ENCODE measurements at places on chromosomes 13 and 19. TPM values are rescaled to one million over a fixed set of nuclear protein-coding genes. Genes with fewer than 3 reads are reported as not detected.
A peak's percentile ranks its signal among the peaks of the same experiment; 100 is the strongest.

GRCh38 chr19:10712754-10713153 lies 5.1 kb upstream of the DNM2 start:
- H3K27me3 ChIP-seq, result no peaks in the 10 kb centered on the region
- H3K4me1 ChIP-seq, result no peaks in the 10 kb centered on the region
- DNase-seq, result no peak
- H3K4me3 ChIP-seq, result no peak overlapping the region
- peaks cover 10% of the 10 kb centered on the region for H3K36me3 ChIP-seq

GRCh38 chr19:6056801-6057650 lies 53.3 kb downstream of the RFX2 start:
- no peaks in the 10 kb centered on the region for H3K4me1 ChIP-seq
- DNase-seq, result peak; percentile 25
- no peaks in the 10 kb centered on the region for H3K27me3 ChIP-seq
- H3K27ac ChIP-seq, result no peak overlapping the region
- H3K4me3 ChIP-seq, result no peak overlapping the region
- no peaks in the 10 kb centered on the region for H3K36me3 ChIP-seq

DNA sequence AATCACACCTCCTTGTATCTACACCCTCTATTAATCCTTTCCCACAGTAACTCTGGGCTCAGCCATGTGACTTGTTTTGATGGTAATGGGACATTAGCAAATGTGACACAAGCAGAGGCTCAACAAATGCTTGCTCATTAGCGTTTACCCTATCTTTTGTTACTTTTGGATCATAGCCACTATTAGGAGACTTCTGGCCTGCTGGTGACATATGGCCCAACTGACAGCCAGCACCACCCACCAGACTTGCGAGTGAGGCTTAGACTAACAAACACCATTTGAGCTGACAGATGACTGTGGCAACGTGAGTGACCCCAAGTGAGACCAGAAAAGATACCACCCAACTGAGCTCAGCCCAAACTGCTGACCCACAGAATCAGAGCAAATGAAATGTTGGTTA lies 154.1 kb downstream of the OLFM4 start:
- DNase-seq, result no peak
- no peaks in the 10 kb centered on the region for H3K27me3 ChIP-seq
- no peak overlapping the region for H3K27ac ChIP-seq
- H3K4me1 ChIP-seq, result no peaks in the 10 kb centered on the region
- no peak overlapping the region for H3K4me3 ChIP-seq
- no peaks in the 10 kb centered on the region for H3K36me3 ChIP-seq

DNA sequence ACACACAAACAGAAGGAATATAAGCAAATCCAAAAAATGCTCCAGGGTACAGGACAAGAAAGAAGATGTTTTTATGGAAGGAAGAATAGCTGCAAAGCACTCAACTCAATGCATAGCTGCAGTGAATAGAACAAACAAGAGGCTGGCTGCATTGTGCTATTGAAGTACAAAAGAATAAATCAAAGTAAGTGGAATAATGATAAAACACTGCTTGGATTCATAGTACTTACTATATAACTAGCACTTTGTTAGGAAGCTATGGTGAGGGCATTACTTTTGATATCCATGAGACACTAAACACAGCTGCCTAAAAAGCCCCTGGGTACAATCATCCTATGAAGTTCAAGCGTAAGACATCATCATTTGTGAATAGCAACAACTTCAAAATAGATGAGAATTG lies 350.1 kb downstream of the PCDH9 start:
- DNase-seq, result no peak
- H3K27ac ChIP-seq, result no peak overlapping the region
- H3K27me3 ChIP-seq, result no peaks in the 10 kb centered on the region
- H3K4me1 ChIP-seq, result no peaks in the 10 kb centered on the region

- no peaks in the 10 kb centered on the region for H3K27me3 ChIP-seq
- peaks cover 39% of the 10 kb centered on the region for H3K4me1 ChIP-seq
- H3K4me3 ChIP-seq, result no peak overlapping the region
- peak overlapping the region; percentile 6 for H3K27ac ChIP-seq
These were observed 60.9 kb upstream of the MED4 start for GRCh38 chr13:48155848-48156247.

GRCh38 chr19:52941941-52942385 lies 18.7 kb upstream of the ZNF888 start:
- peak overlapping the region; percentile 63 for H3K4me3 ChIP-seq
- peak overlapping the region; percentile 67 for H3K27ac ChIP-seq
- H3K4me1 ChIP-seq, result no peaks in the 10 kb centered on the region

GRCh38 chr13:52980695-52981094 lies 47.9 kb upstream of the OLFM4 start:
- no peaks in the 10 kb centered on the region for H3K36me3 ChIP-seq
- DNase-seq, result no peak
- no peak overlapping the region for H3K27ac ChIP-seq
- peaks cover 3% of the 10 kb centered on the region for H3K27me3 ChIP-seq

DNA sequence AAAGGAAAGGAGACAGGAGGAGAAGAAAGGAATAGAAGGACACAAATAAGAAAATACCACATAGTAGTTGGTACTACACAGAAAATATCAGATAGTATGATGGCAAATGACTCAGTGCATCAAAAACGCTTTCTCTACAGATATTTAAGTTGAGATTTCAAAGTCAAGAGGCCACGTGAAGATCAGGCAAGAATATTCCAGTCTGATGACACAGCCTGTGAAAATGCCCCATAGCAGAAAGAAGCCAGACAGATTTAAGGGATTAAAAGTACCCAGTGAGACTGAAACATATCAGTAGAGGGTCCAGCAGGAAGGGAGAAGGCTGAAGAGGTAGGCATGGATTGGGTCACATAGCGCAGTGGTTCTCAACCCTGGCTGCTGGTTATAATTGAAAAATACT lies 113.7 kb downstream of the VWA8 start:
- no peaks in the 10 kb centered on the region for H3K27me3 ChIP-seq
- DNase-seq, result no peak
- no peaks in the 10 kb centered on the region for H3K36me3 ChIP-seq
- H3K4me3 ChIP-seq, result no peak overlapping the region
- H3K4me1 ChIP-seq, result no peaks in the 10 kb centered on the region

DNA sequence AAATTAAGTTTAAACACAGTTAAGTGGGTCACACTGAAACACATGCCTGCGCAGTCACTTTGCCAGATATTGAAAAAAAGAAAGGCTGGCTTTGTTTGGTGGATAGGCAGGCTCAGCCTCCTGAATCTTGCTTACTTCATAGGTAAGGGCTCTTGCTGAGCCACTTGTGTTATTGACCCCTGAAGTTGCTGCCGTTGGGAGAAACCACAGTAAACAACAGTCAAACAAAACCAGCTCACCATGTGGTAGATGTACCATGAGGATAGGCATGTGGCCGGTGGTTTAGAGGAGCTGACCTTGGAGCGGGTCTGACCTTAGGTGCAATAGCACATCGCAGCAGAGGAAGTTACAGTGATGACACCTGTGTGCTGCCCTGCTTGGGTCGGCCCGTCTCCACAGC lies 52.2 kb downstream of the SPATA13 start:
- no peak overlapping the region for H3K27ac ChIP-seq
- no peaks in the 10 kb centered on the region for H3K36me3 ChIP-seq
- no peaks in the 10 kb centered on the region for H3K27me3 ChIP-seq
- H3K4me1 ChIP-seq, result peaks cover 25% of the 10 kb centered on the region
- no peak overlapping the region for H3K4me3 ChIP-seq

- DNase-seq, result no peak
- no peak overlapping the region for H3K27ac ChIP-seq
- H3K4me1 ChIP-seq, result no peaks in the 10 kb centered on the region
- no peak overlapping the region for H3K4me3 ChIP-seq
- H3K27me3 ChIP-seq, result no peaks in the 10 kb centered on the region
These were observed 3.2 kb downstream of the ZNF726 start for GRCh38 chr19:23917856-23918255.

GRCh38 chr19:16569609-16570320 lies 2.5 kb downstream of the SLC35E1 start:
- peaks cover 10% of the 10 kb centered on the region for H3K4me1 ChIP-seq
- H3K36me3 ChIP-seq, result peaks cover 40% of the 10 kb centered on the region
- no peak overlapping the region for H3K27ac ChIP-seq
- no peak for DNase-seq
- no peaks in the 10 kb centered on the region for H3K27me3 ChIP-seq

GRCh38 chr13:50712881-50713280 lies 130.6 kb downstream of the DLEU7 start:
- no peaks in the 10 kb centered on the region for H3K27me3 ChIP-seq
- DNase-seq, result no peak
- H3K4me1 ChIP-seq, result no peaks in the 10 kb centered on the region
- no peaks in the 10 kb centered on the region for H3K36me3 ChIP-seq
- no peak overlapping the region for H3K27ac ChIP-seq

DNA sequence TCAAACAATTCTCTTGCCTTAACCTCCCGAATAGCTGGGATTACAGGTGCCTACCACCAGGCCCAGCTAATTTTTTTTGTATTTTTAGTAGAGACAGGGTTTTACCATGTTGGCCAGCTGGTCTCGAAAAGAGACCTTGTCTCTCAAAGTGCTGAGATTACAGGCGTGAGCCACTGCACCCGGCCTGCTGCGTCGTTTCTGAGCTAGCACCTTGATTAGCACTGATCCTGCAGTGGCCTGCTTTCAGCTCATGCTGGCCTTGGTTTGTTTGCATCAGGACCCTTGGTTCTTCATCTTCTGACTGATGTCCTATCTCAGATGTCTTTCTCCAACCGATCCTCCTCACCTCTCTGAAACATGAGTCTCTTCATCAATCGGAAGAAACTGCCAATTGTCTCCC lies 4.9 kb upstream of the TFDP1 start:
- no peaks in the 10 kb centered on the region for H3K36me3 ChIP-seq
- H3K4me3 ChIP-seq, result no peak overlapping the region
- DNase-seq, result no peak
- no peaks in the 10 kb centered on the region for H3K27me3 ChIP-seq
- H3K4me1 ChIP-seq, result no peaks in the 10 kb centered on the region

GRCh38 chr19:54600212-54600611 lies 6.8 kb downstream of the LILRA1 start:
- H3K27me3 ChIP-seq, result peaks cover 58% of the 10 kb centered on the region
- no peak overlapping the region for H3K27ac ChIP-seq
- no peaks in the 10 kb centered on the region for H3K4me1 ChIP-seq

Gene OR7C1
- total RNA-seq, result not detected

Gene PRODH2
- not detected for total RNA-seq
